Activated CD4-positive, alpha-beta T cell treated with anti-CD3 and anti-CD28 coated beads, Interleukin-2, amount 50 U/mL, for 24 hours (primary cell): ENCODE measurements at places on chromosomes 4 and X.

GRCh38 chrX:10021461-10022272 lies 54.5 kb downstream of the CLDN34 start:
- no peak for DNase-seq

DNA sequence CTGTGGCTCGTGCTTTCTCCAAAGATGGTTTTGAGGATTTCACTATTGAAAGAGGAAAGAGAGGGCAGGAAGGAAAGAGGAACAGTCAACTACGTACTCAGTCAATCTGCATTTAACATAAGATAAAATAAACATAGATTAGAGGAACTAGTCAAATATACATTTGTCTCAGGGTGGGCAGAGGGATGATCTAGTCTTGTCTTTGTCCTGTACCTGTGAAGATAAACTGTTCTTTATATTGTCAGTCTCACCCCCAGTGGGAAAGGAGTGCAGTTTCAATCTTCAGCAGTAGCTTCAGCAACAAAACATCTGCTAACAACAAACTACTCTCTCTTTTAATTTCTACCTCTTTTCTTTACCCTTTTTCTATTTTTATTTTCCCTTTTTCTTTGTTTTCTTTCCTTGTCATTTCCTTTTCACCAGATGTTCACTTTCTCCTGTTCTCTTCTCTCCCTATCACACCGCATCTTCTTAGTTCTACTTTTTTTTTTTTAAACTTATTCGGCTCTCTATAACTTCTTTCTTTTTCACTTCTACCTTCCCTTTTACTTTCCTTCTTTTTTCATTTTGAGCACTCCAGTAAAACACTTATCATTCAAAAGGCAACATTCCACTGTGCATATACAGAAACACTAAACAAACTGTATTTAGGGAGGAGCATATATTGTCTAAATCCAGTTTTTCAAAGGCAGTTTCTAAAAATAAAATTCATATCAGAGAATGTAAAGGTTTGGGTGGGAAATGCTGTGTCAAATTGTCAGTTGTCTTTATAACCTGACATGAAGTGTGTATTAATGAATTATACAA lies 51.4 kb upstream of the GUCY1A1 start:
- DNase-seq, result no peak

DNA sequence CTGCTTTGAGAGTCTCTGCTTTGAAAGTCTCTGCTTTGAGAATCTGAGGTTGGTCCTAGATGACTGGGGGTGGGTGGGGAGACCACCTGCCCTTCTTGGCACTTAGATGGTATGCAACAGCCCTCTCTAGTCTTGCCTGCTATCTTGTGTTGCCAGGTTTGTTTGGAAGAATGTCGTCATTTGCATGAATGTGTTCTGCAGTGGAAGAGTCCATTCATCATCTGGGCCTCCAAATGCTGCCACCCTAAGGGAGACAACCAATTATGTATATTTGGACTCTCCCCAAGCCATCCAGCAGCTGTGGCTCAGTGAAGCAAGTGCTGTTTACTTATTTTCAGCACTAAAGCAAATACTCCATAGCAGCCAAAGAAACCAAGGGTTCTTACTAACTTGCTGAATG lies 44.6 kb upstream of the TRPC5OS start:
- DNase-seq, result no peak

GRCh38 chr4:182886205-182886604 lies 31.0 kb downstream of the DCTD start:
- no peak for DNase-seq

DNA sequence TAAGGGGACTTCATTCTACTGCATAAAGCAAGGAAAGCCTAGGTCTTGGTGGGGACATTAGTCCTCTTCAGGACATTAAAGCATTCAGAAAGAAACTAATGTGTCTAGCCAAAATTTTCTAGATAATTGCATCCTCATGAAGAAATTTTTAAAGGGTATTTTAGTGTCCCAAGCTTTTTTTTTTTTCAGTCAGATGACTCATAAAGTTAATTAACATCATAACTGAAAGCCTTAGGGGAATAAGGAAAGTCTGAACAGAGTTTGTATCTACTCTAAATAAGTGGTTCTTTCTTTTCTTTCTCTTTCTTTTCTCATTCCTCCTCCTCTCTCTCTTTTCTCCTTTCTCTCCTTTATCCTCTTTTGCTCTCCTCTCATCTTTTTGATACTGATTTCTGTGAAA lies 202.4 kb downstream of the ADAMTS3 start:
- DNase-seq, result no peak

DNA sequence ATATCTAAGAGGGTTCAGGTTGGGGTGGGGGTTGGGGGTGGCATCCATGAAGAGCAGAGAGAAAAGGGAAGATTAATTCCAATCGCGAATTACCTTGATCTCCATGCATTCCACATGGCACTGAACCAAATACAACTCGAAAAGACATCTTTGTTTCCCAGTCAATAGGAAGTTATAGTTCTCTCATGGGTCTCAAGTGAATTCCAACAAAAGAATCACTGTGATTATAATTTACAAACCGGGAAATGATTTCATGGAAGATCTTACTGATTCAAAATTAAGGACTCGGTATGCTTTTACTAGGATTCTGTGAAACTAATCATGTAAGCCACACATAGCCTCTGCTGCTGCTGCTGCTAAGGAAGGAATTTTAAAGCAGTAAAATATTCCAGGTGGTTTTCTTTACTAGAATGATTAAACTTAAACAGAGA lies 26.6 kb upstream of the AMELX start:
- no peak for DNase-seq

- DNase-seq, result no peak
Measured at GRCh38 chrX:1416327-1416784, 24.4 kb upstream of the SLC25A6 start.

DNA sequence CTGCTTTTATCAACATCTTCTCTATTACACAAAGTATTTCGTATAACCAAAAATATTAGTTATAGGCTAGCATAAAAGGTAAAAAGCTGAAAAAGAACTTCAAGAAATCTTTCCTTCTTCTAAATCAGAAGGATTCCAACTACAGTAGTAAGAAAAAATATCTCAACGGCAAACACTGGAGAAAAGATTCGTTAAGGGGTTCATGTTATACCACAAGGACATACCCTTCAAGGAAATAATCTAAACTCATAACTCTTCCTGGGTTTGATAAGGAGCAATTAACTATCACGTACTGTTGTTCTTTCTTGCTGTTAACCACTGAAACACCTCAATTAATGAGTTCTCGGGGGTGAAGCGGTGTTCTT lies 1.5 kb downstream of the SMIM14 start:
- DNase-seq, result no peak

GRCh38 chr4:113692809-113693411 lies 68.6 kb downstream of the CAMK2D start:
- DNase-seq, result no peak
